ENCODE measurements at places on chromosomes 12 and 14.
A peak's percentile ranks its signal among the peaks of the same experiment; 100 is the strongest.

GRCh38 chr12:106527356-106527755 is 55.4 kb upstream of the RFX4 start:
- no peak for ATAC-seq

- ATAC-seq, result no peak
Measured at GRCh38 chr14:99148861-99149610, 123.0 kb downstream of the BCL11B start.

DNA sequence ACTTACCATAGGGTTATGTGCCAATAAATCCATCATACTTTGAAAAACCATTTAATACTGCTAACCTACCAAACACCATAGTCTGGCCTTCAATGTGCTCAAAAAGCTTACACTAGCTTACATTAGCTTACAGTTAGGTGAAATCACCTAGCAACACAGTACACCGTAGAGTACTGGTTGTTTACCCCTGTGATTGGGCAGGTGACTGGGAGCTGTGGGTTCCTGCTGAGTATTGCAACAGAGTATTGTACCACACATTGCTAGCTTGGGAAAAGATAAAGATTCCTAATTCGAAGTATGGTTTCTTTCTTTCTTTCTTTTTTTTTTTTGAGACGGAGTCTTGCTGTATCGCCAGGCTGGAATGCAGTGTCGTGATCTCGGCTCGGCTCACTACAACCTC is 5.6 kb downstream of the ATP5MC2 start:
- no peak for ATAC-seq

- ATAC-seq, result no peak
Measured at GRCh38 chr14:105156414-105157375, 11.9 kb downstream of the JAG2 start.

DNA sequence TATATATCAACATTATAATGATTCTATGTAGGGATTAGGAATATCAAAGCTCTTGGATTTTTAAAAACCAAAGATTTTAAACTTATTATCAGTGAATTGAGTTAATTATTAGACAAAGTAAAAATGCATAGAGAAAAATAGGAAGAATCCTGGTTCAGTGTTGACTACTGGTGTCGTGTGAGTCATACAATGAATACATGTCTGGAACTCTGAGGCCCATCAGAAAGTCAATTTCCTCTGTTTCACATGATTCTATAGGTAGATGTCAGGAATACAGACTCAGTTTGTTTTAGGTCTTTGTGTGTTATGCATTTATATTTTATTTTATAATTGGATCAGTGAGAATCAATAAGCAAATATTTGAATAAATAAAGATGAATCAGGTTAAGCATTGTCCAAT is 84.5 kb upstream of the RTL1 start:
- no peak for ATAC-seq

- ATAC-seq, result peak; percentile 83
Measured at GRCh38 chr14:36553656-36554260, 28.7 kb downstream of the NKX2-8 start.

GRCh38 chr12:42643881-42644579 is 54.5 kb upstream of the PRICKLE1 start:
- no peak for ATAC-seq

DNA sequence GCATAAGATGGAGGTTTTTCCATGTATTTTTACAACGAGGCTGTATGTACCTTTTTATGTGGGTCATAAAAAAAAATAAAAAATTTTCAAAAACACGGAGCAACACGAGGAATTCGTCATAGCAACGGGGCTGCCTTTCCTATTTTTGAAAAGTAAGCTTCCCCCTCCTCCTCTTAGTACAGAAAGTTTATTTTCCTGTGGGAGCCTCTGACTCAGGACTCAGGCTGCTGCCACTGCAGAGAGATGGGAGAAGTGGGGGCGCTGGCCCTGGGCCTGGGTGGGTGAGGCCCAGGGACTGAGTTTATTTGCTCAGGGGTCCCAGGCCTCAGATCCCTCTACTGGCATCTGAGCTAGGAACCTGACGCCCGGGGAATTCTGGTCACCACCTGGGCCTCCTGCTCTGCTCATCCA is 10.2 kb upstream of the CMKLR1 start:
- ATAC-seq, result no peak

GRCh38 chr14:35380794-35381193 is 23.8 kb downstream of the NFKBIA start:
- no peak for ATAC-seq

GRCh38 chr14:30375296-30375892 is 183.6 kb upstream of the G2E3 start:
- peak; percentile 91 for ATAC-seq

- ATAC-seq, result no peak
Measured at GRCh38 chr12:40171501-40171900, 53.3 kb upstream of the LRRK2 start.

DNA sequence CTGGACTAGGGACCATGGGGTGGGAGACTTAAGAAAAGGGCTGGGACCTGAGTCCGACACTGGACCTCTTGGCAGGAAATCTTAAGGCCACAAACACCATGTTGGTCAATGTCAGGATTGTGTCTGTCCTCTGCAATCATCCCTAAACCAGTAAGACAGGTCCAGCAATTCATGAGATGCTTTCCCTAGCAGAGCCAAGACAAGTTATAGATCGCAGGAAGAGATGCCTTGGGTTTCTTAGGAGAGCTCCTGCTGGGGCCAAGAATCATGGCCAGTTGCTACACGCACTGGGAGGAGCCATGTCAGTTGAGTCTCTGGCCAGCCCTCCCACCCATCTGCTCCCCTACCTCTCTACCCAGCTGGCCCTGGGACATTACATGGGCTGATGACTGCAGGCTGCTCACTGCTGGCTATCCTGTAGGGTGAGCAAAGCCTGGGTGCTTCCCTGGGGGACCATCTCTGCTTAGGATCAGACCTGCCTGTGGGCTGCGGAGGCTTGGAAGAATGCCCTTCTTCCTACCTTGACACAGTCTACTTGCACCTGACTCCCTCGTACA is 14.2 kb downstream of the PLEKHH1 start:
- no peak for ATAC-seq

DNA sequence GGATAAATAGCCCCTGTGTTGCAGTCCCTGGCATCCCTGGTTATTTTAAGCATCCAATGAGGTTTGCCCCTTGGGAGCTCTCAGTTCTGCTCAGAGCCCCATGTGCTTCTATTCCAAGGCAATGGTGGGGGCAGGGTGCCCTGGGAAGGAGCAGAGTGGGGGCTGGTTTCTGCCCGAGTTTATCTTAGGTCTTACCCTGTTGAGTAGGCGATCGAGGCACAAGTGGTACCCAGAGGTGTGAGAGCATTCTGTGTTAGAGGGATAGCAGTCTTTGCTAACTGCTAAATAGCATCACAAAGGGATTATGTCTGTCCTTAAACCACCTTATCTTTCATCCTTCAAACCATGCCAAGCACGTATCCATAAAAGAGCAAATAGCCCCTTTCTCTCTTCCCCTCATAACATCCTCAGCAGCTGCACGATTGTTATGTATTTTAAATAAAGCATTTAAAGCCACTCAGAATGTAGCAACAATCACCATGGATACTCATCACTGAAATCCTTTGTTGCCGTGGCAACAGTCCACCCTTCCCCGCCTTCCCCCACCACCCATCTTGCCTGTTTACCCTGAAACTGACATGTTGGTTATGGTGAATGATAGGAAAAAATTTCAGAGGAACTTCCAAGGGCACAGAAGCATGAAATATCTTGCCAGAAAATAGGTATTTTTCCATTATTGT is 139.3 kb downstream of the PTPN11 start:
- no peak for ATAC-seq

DNA sequence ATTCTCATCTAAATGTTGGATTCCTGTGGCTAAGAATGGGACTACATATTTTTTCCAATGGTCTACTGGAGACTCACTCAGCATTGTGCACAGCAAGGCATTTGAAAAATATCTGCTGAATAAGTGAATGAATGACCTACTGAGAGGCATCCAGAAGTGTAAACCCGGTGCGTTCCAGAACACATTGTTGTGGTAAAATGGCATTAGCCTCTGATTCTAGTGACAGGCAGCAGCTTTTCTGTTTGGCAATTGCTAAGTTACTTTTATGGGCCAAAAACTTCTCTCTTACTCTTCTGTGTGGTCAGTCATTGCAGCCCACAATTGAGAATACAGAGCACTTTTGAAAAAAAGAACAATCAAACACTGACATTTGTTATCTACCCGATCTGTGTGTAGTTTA is 36.5 kb downstream of the WIF1 start:
- ATAC-seq, result no peak

DNA sequence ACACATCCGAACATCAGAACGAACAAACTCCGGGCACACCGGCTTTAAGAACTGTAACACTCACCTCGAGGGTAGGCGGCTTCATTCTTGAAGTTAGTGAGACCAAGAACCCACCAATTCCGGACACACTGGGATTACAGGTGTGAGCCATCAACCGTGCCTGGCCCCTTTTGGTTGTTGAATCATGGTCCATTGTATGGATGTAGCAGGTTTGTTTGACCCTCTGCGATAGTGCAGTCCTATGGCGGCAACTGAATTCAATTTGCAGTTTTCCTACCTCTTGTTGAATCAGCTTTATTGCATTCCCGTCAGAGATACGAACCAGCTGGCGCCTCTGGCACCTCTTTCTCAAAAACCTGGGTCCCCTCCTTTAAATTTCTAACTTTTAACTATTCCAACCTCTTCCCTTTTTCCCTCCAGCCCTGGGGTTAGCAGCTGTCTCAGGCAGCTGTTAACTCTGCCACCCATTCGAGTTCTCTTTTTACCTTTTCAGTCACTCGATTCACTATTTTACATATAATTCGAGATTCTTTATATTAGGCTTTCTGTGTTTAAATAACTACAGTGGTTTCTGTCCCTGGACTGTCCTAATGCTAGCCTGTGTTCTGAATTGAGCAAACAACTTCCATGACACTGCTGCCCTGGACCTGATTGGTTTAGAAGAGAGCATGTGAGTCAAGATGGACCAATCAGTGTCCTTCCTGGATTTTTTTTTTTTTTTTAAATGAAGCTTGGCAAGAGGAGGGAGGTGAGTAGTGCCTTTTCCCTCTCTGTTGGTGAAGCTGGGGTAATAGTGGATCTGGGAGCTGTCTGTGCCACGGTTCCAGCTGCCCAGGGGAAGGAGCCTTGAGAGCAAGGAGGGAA is 261.5 kb downstream of the PCNX1 start:
- ATAC-seq, result no peak

DNA sequence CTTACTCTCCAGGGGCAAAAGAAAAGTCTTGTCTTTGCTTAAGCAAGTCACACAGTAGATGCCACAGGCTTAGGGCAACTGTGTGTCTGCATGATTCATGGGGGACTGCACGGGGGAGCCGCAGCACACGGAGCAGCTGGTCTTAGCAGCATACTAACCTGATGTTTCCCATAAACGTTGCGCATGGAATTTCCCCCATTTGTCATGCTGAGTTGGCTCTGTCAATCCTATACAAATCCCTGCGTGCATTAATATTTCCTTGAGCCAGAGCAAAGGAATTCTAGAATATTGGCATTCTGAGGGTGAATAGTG is 71.2 kb downstream of the SAMD4A start:
- ATAC-seq, result peak; percentile 69

DNA sequence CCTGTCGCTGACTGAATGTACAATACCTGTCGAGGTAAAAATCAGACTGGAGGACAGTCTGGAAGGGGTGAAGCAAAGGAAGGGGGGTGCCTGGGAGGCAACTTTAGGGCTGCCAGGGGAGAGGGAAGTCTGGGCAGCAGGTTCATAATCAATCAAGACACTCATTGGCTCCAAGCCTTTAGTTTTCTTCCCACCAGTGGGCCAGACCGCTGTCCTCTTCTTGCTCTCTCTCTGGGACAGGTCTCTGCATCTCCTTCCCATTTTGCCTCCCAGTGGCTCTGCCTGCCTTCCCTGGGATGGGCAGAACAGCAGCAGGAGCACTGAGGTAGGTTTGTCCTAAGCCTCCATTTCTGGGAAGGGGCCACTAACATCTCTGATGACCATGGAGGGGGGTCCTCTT is 206.5 kb downstream of the TTC8 start:
- ATAC-seq, result no peak

DNA sequence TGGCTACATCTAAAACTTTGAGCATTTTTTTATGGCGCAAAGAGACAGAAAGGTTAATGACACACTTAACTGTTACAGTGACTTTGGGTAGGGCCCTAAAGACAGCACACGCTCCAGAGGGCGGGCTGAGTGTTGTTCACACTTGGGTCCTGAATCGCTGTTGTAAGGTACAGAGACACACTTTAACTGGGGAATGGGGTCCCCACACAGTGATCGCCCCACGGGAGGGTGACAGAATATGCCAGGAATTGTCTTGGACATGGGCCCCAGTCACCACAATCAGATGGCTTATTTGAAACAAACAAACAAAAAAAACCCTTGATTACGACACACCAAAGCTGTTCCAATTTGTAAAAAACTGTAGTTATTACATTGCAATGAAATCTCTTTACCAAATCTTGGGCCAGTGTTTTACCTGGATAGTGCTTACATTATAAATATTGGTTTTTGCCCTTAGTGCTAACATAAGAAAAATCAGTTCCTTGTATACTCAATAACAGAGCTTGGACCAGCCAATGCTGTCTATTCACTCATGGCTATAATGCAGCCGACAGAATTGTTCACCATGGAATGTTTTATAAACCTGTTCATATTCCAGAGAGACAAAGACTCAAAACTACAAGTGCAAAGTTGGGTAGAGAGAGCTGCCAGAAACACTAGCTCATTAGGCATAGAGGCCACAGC is 28.3 kb downstream of the KCTD10 start:
- ATAC-seq, result no peak

DNA sequence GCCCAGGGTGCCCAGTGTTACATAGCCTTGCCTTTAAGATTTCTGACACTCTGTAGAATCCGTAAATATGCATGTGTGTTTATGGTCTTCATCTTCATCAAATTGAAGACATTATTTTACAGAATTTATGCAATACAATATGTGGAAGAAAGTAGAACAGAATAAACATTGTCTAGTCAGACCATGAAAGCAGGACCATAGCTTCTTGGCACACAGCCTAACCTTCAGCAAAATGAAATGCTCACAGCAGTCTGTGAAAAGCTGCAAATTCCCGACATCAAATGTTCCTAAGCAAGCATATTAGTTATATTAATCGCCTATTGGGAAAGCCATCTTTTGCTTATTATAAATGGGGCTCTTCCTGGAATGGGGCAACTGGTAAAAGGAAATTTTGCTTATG is 111.3 kb upstream of the GARIN2 start:
- ATAC-seq, result no peak

DNA sequence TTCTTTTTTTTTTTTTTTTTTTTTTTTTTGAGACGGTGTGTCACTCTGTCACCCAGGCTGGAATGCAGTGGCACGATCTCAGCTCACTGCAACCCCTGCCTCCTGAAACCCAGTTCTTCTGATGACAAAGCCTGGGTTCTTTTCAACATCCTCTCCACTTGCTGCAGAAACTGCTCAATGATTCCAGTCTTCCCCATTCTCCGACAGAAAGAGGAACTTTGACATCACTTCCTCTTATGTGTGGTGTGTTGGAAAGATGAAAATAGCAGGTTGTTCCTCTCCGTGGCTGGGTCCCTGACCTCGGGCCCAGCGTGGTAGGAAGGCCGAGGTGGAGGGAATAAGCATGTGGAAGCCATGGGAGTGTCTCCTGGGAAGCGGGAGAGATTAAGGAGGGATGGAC is 198.4 kb downstream of the PHETA1 start:
- no peak for ATAC-seq

- no peak for ATAC-seq
Measured at GRCh38 chr12:84950971-84951546, 38.5 kb upstream of the SLC6A15 start.

All from SK-N-SH treated with all-trans-retinoic acid at 6 μM for 48 hours (cell line).